ENCODE measurements at places on chromosomes 13 and 19.

DNA sequence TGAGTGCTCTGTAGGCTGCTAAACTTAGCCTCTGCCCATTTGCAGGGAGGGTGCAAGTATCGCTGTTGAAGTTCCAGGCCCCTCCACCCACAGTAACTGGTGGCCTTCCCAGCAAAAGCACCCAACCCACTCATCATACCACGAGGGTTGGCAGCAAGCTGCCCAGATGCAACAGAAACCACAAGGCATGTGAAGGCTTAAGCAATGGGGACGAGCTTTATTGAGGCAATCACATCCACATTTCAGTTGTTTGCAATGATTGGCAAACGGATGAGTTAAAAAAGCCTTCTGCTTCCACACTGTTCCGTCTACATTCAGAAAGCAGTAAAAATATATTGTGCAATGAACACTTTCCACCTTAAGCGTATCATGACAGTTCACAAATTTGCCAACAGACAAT, 10.3 kb downstream of the GJB6 start:
- DNase-seq = no peak

DNA sequence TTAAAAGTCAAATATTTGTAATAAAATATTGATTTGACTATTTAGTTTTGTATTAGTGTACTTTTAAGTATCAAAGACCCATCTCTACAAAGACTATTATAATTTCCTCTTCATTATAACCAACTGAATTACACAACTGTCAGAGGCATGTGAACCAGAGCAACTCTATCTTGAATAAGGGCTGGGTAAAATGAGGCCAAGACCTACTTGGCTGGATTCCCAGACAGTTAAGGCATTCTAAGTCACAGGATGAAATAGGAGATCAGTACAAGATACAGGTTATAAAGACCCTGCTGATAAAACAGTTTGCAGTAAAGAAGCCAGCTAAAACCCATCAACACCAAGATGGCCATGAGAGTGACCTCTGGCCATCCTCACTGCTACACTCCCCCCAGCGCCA, 36.2 kb upstream of the ATP12A start:
- no peak for DNase-seq

GRCh38 chr13:75550159-75550567, 572 bp downstream of the UCHL3 start:
- no peak for DNase-seq

- no peak for DNase-seq
These were observed 1271.1 kb upstream of the PRR20A start for GRCh38 chr13:55869648-55870047.

Measured in type B pancreatic cell (in vitro differentiated cells).